ENCODE measurements at places on chromosomes 3 and 15. TPM values are rescaled to one million over a fixed set of nuclear protein-coding genes. Genes with fewer than 3 reads are reported as not detected.
A peak's percentile ranks its signal among the peaks of the same experiment; 100 is the strongest.

GRCh38 chr3:186653080-186653707, 12.6 kb upstream of the HRG start:
- H3K36me3 ChIP-seq, result no peaks in the 10 kb centered on the region
- no peaks in the 10 kb centered on the region for H3K27me3 ChIP-seq
- H3K4me1 ChIP-seq, result no peaks in the 10 kb centered on the region
- no peak overlapping the region for H3K27ac ChIP-seq

GRCh38 chr3:98892263-98892662, 9.2 kb downstream of the DCBLD2 start:
- no peak for DNase-seq
- H3K27me3 ChIP-seq, result no peaks in the 10 kb centered on the region
- H3K27ac ChIP-seq, result no peak overlapping the region
- no peaks in the 10 kb centered on the region for H3K36me3 ChIP-seq
- no peaks in the 10 kb centered on the region for H3K4me1 ChIP-seq
- H3K4me3 ChIP-seq, result no peak overlapping the region

DNA sequence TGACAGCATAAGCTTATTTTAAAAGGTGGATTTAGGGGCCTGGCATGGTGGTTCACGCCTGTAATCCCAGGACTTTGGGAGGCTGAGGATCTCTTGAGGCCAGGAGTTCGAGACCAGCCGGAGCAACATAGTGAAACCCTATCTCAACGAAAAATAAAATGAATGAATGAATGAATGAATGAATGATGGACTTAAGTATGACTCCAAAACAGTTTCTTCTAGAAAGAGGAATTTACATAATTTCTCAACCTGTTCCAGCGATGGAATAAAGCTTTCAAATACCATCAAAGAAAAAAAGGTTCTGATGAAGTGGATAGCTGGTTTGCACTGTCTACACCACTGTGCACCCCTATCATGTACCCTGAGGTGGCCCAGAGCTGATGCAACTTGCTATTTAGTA, 20.1 kb upstream of the NR2C2 start:
- no peaks in the 10 kb centered on the region for H3K27me3 ChIP-seq
- DNase-seq, result no peak
- no peaks in the 10 kb centered on the region for H3K4me1 ChIP-seq
- H3K27ac ChIP-seq, result no peak overlapping the region
- H3K4me3 ChIP-seq, result no peak overlapping the region
- H3K36me3 ChIP-seq, result no peaks in the 10 kb centered on the region

DNA sequence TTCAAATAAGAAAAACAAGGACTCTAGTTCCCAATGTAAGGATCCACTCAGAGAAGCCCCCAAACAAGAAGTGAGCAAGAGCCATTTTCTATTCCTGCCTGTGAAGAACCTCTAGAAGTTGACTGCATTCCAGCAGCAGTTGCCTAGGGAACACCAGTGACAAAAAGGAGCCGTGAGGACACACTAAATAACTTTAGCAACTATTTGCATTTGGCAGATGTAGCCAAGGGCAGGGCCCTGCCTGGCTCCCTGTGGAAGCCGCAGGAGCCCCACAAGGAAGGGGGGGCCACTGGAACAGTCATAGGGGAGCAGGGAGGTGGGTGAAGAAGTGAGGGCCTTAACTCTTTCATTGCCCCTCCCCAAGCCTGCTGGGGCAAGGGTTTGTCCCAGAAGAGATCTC, 470.2 kb upstream of the PROK2 start:
- no peak overlapping the region for H3K27ac ChIP-seq
- no peak overlapping the region for H3K4me3 ChIP-seq
- peak; percentile 59 for DNase-seq
- H3K27me3 ChIP-seq, result no peaks in the 10 kb centered on the region
- peaks cover 9% of the 10 kb centered on the region for H3K4me1 ChIP-seq

GOLGA8S gene
- total RNA-seq, result 0.60 TPM

GREM1 gene
- 4.8 TPM for total RNA-seq

MEX3B gene
- total RNA-seq, result 0.91 TPM

CAMK2N2 gene
- total RNA-seq, result 0.31 TPM

KBTBD8 gene
- 1.8 TPM for total RNA-seq

Measured in kidney (tissue), 22 donors.